ENCODE measurements at places on chromosomes 4 and X.

DNA sequence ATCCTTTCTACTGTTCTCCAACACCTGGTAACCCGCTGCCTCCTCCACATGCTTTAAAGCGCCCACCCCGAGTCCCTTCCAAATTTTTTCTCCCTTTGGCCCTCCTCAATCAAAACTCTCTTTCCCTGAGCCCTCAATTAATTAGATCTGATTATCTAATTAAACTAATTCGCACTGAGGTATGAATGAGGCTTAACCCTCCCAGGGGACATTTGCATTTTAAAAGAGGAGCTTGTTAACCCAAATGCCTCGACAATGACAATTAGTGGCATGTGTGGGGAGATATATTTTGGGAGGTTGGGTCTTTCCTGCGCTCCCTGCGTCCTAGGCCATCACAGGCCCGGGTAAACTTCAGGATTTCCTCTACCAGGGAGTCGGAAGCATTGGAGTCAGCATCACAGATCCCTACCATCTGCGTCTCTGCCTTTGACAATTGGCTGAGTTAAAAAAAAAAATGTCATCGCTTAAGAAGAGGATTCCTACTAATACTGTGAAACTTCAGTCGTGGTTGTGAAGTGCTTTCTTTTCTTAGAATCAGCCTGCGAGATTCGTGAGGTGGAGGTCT lies 50.6 kb downstream of the TENM3 start:
- DNase-seq = no peak

- no peak for DNase-seq
Observed at GRCh38 chr4:3366893-3367775, 74.3 kb downstream of the RGS12 start.

GRCh38 chr4:95676190-95676589 lies 127.4 kb upstream of the UNC5C start:
- no peak for DNase-seq

- no peak for DNase-seq
Observed at GRCh38 chr4:73619346-73619745, 890 bp downstream of the RASSF6 start.

GRCh38 chrX:13397878-13398818 lies 78.3 kb upstream of the ATXN3L start:
- peak; percentile 92 for DNase-seq

- no peak for DNase-seq
Observed at GRCh38 chr4:101122019-101122418, 225.3 kb downstream of the PPP3CA start.
